ENCODE measurements at places on chromosomes 2 and 18. TPM values are rescaled to one million over a fixed set of nuclear protein-coding genes. Genes with fewer than 3 reads are reported as not detected.

TTC27 gene
- 18.2 TPM for total RNA-seq

KDSR gene
- total RNA-seq, result 42.6 TPM

TCF7L1 gene
- total RNA-seq, result 0.83 TPM

MOCOS gene
- total RNA-seq, result 9.0 TPM

INSIG2 gene
- total RNA-seq, result 9.9 TPM

GRCh38 chr2:134228493-134228903, 25.4 kb upstream of the MGAT5 start:
- DNase-seq, result no peak

DNA sequence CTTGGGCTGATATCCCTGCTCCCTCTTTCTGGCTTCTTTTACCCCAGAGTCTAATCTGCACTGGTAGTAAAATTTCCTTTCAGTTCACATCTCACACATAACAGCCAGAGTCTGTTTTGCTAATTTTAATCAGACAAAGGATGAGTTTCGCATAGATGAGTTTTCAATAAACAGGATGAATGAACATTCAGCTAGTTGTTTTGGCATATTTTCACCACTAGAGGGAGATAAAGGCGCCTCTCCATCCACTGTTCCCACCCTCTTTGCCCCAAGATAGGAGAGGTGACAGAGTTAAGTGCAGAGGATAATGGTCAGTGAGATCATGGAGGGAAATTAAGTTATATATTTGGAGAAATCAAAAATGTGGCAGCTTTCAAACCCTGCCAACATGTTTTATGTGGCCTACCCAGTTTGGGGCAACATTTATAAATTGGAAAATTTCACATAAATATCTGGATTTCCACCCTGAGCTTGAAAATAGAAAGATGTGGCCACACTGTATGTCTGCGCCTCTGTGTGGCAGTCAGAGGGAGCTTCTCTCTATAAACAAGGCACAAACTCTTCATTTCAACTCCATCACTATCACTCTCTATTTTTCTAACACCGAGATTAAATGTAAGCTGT, 48.5 kb upstream of the DTNA start:
- peak; percentile 25 for DNase-seq

- DNase-seq, result no peak
Observed at GRCh38 chr2:53268086-53268485, 499.5 kb upstream of the CHAC2 start.

- peak; percentile 15 for DNase-seq
Observed at GRCh38 chr2:111054791-111055691, 65.7 kb upstream of the BCL2L11 start.

DNA sequence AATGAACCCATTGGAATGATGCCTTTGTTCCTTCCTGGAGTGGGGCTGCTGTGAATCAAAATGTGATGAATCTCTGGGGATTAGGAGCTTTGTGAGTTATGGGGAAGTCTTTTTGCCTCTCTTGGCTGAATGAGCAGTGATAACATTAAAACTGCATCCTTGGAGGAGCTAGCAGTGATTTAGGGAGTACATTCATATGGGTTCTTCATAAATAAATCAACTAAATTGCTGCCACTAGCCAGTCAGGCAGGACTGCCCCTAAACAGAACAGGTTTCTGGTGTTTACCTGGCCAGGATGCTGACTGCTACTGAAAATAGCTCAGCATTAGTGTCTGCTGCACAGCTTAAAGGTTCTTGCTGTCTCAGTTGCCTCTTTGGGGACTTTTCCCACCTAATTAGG, 244.5 kb upstream of the MEX3C start:
- DNase-seq, result no peak

DNA sequence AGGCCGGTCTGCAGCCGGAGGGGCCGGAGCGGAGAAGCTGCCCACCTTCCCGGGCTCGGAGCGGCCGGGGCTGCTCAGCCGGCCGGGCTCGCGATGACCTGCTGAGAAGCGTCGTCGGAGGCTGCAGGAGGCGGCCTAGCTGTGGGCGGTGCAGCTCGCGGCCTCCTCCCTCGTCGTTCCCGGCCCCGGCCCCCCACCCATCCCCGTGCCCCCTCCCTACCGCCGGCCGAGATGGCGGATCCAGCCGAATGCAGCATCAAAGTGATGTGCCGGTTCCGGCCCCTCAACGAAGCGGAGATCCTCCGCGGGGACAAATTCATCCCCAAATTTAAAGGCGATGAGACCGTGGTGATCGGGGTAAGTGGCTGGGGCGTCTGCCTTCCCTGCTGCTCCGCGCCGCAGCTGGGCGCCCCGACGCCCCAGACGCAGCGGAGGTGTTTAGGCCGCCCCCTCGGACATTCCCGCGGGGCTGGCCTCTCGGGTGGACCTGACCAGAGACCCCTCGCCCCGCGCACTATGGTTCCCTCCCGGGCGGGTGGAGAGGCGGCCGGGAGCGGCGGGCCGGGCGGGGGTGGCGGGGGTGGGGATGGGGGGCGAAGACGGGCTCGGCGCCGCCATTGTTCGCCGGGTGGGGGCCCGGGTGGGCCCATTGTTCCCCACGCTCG, 492 bp downstream of the KIF5C start:
- DNase-seq, result no peak

DNA sequence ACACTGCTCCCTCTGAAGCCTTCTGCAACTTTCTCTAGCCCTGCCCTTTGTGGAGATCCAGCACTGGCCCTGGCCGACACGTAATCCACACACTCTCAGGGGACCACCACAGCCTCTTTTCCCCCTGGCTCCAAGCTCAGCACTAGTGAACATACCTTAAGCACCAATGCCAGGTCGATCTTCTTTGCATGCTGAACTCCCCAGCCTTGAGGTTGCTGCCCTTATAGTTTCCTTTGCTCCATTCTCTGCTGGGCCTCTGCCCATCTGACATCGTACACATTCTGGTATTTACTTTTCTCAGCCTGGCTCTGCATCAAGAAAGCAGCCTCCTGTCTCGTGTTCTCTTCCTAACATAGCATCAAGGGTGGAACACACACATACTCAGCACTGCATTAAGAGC, 361.5 kb downstream of the LPIN1 start:
- DNase-seq, result peak; percentile 20

- DNase-seq, result no peak
Observed at GRCh38 chr18:57910817-57911216, 107.7 kb upstream of the ATP8B1 start.

DNA sequence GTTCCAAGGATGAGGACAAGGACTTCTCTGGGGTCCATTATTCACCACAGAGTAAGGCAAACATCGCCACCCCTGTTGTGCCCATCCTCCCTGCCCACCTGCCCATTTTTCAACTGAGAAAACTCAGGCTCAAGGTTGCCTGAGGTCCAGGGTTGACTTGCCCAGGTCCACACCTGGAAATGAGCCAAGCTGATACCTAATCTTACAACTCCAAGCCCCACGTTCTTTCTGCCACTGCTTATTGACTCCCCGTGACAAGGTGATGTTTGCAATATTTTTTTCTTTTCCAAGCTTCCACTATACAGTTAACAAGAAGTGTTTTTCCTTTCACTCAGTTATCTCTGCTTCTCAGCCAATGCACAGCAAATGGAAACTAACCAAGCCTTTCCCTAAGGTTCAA, 39.0 kb downstream of the RNF152 start:
- no peak for DNase-seq

- DNase-seq, result no peak
Observed at GRCh38 chr2:127662937-127663565, 12.3 kb downstream of the LIMS2 start.

Measured in fibroblast of lung (primary cell).